OCI-LY7 (cell line): ENCODE measurements at places on chromosomes 13 and 19.
A peak's percentile ranks its signal among the peaks of the same experiment; 100 is the strongest.

DNA sequence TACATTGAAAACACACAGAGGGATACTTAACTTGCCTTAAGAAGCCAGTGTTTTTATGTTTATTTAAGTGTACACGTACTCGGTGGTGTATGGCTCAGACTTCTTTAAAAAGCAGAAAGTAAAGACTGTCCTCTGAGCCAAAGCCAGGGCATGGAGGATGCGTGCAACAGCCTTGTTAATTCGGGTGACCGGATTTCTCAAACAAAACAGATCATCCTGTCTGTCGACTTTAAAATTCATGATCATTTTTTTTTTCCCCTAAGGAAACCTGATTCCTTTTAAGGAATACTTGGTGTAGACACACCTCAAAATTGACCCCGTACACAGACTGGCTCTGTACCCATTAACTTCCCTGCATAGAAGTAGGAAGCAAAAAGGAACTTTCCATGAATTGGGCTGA is 124.7 kb upstream of the RNF113B start:
- no peak for DNase-seq

GRCh38 chr19:15629003-15629880 is 11.5 kb upstream of the CYP4F3 start:
- DNase-seq, result peak; percentile 73

- DNase-seq, result no peak
Measured at GRCh38 chr19:2976609-2977000, 759 bp upstream of the TLE6 start.

- no peak for DNase-seq
Measured at GRCh38 chr13:110885966-110886869, 28.7 kb downstream of the ANKRD10 start.

- DNase-seq, result peak; percentile 36
Measured at GRCh38 chr19:34365463-34366401, 736 bp downstream of the GPI start.

DNA sequence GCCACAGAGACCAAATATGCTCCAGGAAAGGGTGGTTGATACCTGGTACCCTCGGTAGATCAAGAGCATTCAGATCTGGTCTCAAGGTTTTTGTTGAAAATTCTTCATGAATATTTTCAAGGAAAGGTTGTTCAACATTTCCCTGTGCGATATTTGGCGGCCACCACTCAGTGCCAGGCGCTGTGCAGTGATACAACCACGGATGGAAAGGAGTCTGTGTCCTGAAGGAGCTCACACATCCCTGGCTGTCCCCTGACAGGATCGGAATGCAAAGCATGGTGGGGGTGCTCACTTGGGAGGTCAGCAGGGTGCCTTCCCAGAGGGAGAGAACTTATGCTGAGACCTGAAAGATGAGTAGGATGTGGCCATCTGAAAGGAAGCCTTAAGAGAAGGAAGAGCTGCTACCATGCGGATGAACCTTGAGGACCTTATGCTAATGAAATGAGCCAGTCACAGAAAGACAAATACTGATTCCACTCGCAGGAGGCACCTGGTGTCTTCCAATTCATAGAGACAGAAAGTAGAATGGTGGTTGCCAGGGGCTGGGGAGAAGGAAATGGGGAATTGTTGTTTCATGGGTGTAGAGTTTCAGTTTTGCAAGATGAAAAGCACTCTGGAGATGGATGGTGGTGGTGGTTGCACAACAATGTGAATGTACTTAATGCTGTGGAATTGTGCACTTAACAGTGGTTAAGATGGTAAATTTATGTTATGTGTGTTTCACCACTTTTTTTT is 41.6 kb downstream of the HSPH1 start:
- DNase-seq, result no peak

- DNase-seq, result no peak
Measured at GRCh38 chr13:98648141-98648540, 71.2 kb upstream of the STK24 start.

GRCh38 chr19:2477141-2477710 is 1.3 kb downstream of the GADD45B start:
- DNase-seq, result peak; percentile 33

DNA sequence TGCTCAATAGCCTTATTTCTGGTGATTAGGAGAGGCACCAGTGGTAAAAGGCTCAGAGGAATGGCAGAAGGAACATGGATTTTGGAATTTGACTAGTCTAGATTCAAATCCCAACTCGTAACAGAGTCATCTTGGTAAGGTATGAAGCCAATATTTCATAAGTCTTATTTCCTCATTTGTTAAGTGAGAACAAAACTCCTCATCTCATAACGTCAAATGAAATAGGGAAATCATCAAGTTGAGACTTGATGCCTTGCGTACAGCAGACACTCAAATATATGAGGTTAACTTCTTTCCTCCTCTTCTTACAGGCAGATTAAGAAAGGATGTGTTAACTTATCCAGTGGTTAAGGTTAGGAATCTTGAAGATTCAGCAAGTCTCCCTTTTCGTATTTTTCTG is 189.2 kb downstream of the DLEU7 start:
- no peak for DNase-seq

DNA sequence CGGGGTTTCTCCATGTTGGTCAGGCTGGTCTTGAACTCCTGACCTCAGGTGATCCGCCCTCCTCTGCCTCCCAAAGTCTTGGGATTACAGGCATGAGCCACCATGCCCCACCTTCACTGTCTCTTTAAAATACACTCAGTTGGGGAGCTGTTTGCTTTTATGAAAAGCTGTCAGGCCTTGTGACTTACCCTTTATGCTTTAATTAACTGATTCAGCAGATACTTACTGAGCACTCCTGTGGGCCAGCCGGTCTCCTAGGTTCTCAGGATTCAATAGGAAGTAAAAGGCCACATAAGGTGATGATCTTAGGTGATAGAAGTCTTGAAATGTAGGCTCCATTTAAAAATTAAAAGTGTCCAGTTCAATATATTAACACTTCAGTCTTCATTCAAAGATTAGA is 7.5 kb downstream of the UBAC2 start:
- no peak for DNase-seq

GRCh38 chr19:14425696-14426138 is 6.6 kb upstream of the DDX39A start:
- no peak for DNase-seq

DNA sequence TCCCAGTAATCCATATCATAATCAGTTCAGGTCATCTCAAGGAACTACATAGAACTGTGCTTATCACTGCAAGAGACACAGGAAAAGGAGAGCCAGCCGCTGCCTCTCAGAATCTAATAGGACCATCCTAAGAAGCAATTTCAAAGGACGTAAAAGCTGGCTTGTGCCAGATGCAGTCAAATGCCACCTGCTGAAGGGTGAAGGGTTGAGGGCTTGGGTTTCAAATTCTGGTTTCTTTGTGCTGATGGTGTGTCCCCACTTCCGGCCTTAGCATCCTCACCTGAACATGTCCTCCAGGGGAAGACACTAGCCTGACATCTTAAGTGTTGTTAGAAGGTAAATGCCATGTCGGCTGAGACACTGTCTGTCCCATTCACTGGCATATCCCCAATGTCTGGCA is 477.1 kb upstream of the TSHZ3 start:
- no peak for DNase-seq

GRCh38 chr19:11191273-11191755 is 6.0 kb downstream of the KANK2 start:
- peak; percentile 75 for DNase-seq

- DNase-seq, result no peak
Measured at GRCh38 chr13:108302279-108302678, 32.8 kb downstream of the TNFSF13B start.

GRCh38 chr13:100440751-100441425 is 147.7 kb downstream of the GGACT start:
- DNase-seq, result no peak

GRCh38 chr13:44294876-44295275 is 78.7 kb upstream of the SERP2 start:
- no peak for DNase-seq

DNA sequence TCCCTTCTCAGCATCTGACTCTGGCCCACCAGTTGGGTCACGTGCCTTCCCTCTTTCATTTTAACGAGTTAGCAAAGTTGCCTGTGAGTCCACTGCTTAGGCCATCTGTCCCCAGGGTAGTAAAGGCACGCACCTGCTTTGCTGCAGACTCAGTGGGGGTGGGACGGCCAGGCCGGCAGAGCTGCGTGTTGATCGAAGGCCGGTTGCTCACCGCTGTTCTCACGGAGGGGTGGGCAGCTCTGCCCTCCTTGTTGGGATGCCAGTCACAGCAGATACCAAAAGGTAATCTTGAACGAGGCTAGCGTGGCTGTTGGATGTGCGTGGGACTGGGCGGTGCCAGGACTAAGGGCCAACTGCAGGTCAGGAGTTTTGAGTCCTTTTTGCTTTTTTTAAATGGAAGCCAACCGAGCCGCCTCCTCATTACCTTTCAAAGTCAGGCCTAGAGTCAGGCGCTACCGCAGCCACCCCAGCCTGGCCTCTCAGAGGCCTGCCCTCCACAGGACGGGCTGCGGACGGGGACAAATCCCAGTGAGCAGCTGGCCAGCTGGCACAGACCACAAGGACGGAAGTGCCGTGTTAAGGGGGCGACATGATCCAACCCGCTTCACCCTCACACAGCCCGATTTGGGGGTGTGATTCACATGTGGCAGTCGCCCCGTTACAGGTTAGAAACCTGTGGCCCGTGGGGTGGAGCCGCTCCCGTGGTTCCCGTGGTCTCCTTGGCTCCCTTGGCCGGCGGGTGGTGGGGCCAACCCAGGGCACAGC is 20.6 kb downstream of the ADPRHL1 start:
- DNase-seq, result peak; percentile 26

GRCh38 chr19:8158411-8159074 is 9.2 kb upstream of the FBN3 start:
- peak; percentile 89 for DNase-seq

DNA sequence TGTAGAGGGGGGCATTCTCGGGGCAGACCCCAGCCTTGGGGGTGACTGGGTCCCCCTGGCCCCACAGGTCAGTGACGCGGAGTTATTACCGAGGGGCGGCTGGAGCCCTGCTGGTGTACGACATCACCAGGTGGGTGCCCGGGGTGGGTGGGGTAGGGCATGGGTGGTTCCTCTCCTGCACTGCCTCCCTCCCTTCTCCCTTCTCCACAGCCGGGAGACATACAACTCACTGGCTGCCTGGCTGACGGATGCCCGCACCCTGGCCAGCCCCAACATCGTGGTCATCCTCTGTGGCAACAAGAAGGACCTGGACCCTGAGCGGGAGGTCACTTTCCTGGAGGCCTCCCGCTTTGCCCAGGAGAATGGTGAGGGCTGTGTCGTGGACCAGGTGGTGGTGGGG is 5.7 kb downstream of the RAB4B start:
- no peak for DNase-seq

- no peak for DNase-seq
Measured at GRCh38 chr13:91135968-91136367, 211.5 kb upstream of the MIR17HG start.

DNA sequence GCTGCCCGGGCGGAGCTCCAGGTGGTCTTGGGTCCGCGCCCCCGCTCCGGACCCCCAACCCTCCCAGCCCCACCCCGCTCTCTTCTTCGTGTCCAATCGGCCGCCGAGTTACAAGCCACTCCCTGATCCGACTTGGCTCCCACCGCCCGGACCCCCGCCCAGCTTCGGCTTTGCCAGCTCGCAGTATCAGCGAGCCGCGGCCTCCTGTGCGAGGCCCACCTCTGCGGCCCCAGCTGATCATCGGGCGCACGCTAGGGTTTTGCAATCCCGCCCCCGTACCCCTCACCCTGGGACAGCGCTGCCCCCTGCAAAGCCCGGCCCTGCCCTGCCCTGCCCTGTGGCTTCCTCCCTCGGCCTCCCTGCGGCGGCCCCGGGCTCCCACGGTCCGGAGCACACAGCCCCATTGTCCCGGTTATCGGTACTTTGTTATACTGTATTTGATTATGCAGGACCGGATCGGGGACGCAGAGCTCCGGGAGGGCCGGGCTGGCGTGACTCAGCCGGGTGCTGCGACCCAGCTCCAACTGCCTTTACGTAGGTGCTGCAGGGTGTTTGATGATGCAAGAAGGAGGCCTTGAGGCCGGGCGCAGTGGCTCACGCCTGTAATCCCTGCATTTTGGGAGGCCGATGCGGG is 598 bp upstream of the LPAR2 start:
- DNase-seq, result no peak

- DNase-seq, result peak; percentile 75
Measured at GRCh38 chr19:54179921-54180461, 7.0 kb upstream of the TMC4 start.

DNA sequence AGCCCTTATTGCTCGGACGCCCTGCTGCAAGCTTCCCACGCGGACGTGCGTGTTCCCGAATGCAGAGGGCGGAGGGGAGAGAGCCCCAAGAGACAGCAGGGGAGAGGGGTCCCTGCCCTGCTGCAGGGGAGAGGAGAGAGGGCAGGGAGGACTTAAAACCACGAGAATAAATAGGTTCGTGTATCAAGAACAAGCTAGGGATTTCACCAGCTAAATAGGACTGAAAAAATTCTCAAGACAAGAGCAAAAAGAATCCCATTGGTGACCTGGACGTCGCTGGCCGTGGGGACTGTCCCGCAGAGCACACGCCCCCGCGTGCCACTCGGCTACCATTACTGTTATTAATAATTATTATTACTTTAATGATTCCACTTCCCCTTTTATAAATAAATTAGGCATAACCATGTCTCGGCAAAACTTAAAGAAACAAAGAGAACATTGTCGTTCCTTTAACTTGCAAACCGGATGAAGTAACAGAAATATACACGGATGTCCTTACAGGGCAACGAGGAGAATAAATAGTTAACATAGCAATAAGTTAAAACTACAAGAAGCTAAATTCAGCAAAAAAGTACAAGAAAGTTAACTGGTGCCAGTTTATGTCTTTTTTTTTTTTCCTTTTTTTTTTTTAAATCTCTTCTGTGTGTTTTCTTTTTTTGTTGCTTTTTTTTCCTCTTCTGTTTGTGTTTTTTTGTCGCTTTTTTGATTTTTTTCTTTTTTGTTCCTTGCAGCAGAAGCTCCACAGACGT is 16.6 kb downstream of the PRKCSH start:
- no peak for DNase-seq

DNA sequence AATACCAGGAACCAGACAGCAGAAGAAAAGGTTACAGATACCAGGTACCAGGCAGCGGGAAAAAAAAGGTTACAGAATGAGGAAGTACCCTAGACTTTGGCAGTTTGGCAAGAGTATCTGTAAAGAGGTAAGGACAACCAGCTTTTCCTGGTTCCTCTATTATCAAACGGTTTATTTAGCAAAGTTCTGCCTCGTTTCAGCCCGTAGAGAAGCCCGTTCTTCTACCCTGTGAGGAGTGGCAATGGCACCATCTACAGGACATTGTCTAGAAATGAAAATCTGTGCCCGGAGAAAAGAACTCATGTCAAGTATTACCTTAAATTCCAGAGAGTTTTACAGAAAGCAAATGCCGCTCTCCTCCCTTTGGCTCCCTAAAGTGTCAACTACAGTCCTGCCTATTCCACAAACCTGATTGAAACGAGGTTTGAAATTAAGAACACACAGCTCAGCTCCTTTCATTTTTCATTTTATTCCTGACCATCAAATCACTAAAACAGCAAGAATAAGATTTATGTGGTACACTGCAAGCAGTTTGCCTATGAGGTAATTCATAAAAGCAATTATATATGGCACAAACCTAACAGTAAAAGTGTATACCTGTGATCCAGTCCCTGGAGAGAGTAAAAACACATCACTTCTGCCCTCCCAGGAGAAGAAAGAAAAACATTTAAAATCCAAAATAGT is 226.3 kb downstream of the SLC7A1 start:
- peak; percentile 75 for DNase-seq

- no peak for DNase-seq
Measured at GRCh38 chr13:43124490-43124889, 101.1 kb downstream of the DNAJC15 start.

- DNase-seq, result no peak
Measured at GRCh38 chr13:51006067-51006845, 96.7 kb downstream of the RNASEH2B start.

GRCh38 chr13:82522872-82523271 is 1359.4 kb downstream of the SLITRK1 start:
- no peak for DNase-seq

- DNase-seq, result no peak
Measured at GRCh38 chr13:43301346-43301969, 278.1 kb downstream of the DNAJC15 start.
